NCI-H510A (cell line): ENCODE measurements at places on chromosomes 11 and 22.

DNA sequence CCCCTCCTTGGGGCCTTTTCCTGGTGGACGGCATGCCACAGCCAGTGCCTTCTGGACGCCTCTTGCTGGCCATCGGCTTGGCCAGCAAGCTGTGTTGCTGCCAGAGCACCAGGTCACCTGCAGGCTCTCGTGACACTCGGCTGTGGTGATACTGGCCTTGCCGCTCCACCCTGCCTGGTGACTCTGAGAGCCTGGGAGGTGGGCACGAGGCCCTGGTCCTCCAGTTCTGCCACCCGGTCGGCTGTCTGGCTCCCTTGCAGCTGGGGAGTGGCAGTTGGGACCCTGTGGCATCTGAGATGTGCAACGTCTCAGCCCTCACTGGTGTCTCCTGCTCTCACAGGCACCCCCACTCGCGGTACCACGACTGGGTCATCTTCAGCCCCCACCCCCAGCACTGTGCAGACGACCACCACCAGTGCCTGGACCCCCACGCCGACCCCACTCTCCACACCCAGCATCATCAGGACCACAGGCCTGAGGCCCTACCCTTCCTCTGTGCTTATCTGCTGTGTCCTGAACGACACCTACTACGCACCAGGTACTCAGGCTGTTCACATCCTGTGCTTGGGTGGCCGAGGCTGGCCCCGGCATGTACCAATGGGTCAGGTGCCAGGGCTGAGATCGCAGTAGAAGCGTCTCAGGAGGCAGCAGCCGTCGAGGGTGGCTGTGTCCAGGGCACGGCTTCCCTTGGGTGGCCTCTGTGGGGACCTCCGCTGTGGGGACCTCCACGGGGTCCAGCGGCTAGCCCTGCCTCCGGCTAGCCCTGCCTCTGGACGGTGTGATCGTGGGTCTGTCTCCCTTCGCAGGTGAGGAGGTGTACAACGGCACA lies 26.0 kb downstream of the MUC2 start:
- DNase-seq = no peak

- no peak for DNase-seq
Observed at GRCh38 chr22:46471901-46472721, 65.3 kb downstream of the CELSR1 start.

GRCh38 chr11:48008951-48009270 lies 28.6 kb downstream of the PTPRJ start:
- no peak for DNase-seq

DNA sequence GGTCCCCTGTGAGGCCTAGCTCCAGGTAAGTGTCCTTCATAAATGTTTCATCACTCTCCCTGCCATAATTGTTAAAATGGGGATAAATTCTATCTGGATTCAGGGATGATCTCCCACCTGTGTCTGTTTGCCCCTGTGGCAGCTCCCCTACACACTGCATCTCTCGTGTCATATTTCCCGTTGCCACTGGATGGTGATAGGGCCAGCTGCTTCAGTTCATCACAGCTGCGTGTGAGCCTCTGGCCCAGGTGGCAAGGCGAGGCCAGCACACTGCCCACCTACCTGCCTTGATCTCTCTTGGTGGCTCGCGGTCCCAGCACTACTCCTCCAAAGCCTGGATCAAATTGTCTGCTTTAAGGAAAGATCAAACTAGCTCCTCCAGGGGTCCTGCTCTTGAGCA lies 187.4 kb downstream of the GRIK4 start:
- DNase-seq = no peak

- no peak for DNase-seq
Observed at GRCh38 chr11:108286370-108286769, 63.5 kb downstream of the ATM start.

- no peak for DNase-seq
Observed at GRCh38 chr22:48265000-48265625, 1502.7 kb downstream of the TBC1D22A start.
